ENCODE measurements at places on chromosomes 6 and 20. TPM values are rescaled to one million over a fixed set of nuclear protein-coding genes. Genes with fewer than 3 reads are reported as not detected.

SRSF12 gene
- total RNA-seq: 0.51 TPM

TRAPPC3L gene
- total RNA-seq: not detected

DAAM2 gene
- total RNA-seq: 5.2 TPM

RIPPLY2 gene
- total RNA-seq: 5.4 TPM

RAET1L gene
- total RNA-seq: 0.36 TPM

SULF2 gene
- 3.7 TPM for total RNA-seq

ZNF451 gene
- total RNA-seq: 41.9 TPM

STK4 gene
- total RNA-seq: 25.0 TPM

TREML2 gene
- total RNA-seq: not detected

DSP gene
- total RNA-seq: 67.4 TPM
